Naive thymus-derived CD8-positive, alpha-beta T cell (primary cell): ENCODE measurements at places on chromosomes 2 and 18. TPM values are rescaled to one million over a fixed set of nuclear protein-coding genes. Genes with fewer than 3 reads are reported as not detected.

- peaks cover 5% of the 10 kb centered on the region for H3K36me3 ChIP-seq
- peak overlapping the region; percentile 89 for H3K4me3 ChIP-seq
- peaks cover 55% of the 10 kb centered on the region for H3K4me1 ChIP-seq
- DNase-seq: no peak
- H3K27ac ChIP-seq: no peak overlapping the region
These were observed 4.0 kb downstream of the FAM117B start for GRCh38 chr2:202638721-202639120.

DNA sequence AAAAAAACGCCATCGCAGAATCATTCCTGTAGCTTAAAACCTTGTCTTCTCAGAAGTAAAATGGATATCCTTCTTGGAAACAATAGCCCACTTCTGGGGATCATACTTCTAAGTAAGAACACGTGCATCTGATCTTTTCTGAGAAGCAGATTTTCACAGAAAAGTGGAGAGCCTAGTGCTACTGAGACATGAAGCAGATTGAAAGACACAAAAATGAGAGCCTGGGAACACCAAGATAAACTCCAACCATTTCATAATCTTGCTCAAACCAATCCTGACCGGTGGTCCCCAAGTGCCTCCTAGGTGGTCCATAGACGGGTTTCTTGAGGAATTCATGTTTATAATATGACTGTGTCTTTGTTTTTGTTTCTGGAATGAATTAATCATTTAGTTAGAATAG is 191.2 kb downstream of the IRS1 start:
- H3K27me3 ChIP-seq: peaks cover 37% of the 10 kb centered on the region
- no peak for DNase-seq
- H3K4me1 ChIP-seq: no peaks in the 10 kb centered on the region
- no peak overlapping the region for H3K27ac ChIP-seq
- H3K36me3 ChIP-seq: no peaks in the 10 kb centered on the region

GRCh38 chr2:134470561-134471168 is 216.8 kb downstream of the MGAT5 start:
- H3K27me3 ChIP-seq: no peaks in the 10 kb centered on the region
- no peak overlapping the region for H3K4me3 ChIP-seq
- H3K4me1 ChIP-seq: no peaks in the 10 kb centered on the region
- no peak for DNase-seq
- H3K36me3 ChIP-seq: no peaks in the 10 kb centered on the region
- no peak overlapping the region for H3K27ac ChIP-seq

DNA sequence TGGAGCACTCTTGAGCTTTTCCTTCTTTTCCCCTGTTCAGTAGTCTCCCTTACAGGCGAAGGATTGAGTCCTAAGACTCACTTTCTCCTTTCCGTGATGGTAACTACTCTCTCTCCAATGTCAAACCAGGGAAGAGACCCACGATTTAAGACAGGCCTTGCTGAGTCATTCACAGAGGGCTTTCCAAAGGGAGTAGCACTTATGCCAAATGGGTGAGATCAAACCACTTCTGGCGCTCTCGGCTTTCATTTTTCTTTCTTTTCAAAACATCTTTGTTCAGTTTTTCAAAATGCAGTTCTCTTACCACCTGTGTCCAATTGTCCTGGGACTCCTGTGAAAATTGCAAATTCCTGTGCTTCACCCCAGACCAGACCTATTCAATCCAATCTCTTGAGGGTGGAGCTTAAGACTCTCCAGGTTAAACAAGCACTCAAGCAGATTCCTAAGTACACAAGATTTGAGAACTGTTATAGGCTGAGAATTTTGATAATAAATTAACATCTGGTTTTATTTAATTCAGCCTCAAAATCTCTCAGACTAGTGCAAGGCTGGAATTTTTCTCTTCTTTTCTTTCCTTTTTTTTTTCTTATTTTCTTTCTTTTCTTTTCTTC is 14.4 kb upstream of the MRPL19 start:
- no peaks in the 10 kb centered on the region for H3K36me3 ChIP-seq
- H3K4me3 ChIP-seq: no peak overlapping the region
- H3K27me3 ChIP-seq: peaks cover 25% of the 10 kb centered on the region
- no peak overlapping the region for H3K27ac ChIP-seq
- no peak for DNase-seq

- no peak for DNase-seq
- H3K27me3 ChIP-seq: no peaks in the 10 kb centered on the region
- H3K4me3 ChIP-seq: peak overlapping the region; percentile 92
- H3K4me1 ChIP-seq: peaks cover 60% of the 10 kb centered on the region
- H3K36me3 ChIP-seq: peaks cover 3% of the 10 kb centered on the region
These were observed 993 bp downstream of the COX7A2L start for GRCh38 chr2:42359965-42360483.

DNA sequence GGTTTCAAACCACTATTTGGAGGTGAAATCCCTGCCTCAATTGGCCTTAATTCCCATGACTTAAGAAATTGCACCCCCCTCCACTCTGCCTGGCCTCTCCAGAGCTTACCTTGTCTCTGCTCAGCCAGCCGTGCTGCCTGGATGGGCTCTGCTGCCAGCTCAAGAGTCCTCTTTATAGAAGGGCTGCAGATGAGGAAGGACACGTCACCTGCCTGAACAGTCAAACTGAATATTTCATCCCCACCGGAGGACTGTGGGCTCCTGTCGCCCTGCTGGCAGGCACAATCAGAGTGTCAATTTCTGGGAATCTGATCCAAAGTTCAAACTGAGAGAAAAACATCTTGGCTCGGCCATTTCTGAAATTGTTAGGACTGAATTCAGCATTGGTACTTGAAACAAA is at the start of gene OTOS:
TSS of gene OTOS (minus strand) at position 148 of the 400 bp plus-strand sequence. CDS start 332 bp downstream, outside the sequence.
- DNase-seq: no peak
- H3K27me3 ChIP-seq: no peaks in the 10 kb centered on the region
- H3K4me1 ChIP-seq: peaks cover 7% of the 10 kb centered on the region
- no peak within 1 kb of the TSS for H3K27ac ChIP-seq
- no peak within 1 kb of the TSS for H3K4me3 ChIP-seq

DNA sequence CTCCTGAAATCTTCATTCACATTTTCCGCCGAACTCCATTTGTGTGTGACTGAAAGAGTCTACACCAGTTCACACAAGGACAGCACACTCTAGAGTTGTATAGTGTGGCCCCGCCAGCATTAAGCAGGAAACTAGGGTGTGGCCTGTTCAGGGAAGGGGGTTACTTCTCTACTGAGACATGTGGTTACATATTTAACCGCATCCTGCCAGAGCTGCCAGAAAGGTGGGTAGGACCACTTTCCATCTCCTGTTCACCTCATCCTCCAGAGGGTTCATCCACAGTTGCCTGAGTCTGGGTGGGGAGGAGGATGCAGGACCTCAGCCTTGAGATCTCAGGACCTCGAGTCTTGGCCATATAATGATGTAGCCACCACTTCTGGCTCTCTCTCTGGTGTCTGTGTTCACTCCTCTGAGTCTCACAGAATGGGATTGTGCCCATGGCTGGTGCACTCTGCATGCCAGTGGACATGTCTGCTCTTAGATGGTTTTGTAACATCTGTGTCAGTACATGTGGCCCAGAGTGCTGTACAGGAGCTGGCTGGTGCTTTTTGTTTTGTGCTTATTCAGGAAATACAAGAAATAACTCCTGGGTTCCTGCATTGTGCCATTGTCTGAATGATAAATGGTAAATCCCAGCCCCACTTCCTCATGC is 7.7 kb upstream of the SP140L start:
- H3K27ac ChIP-seq: peak overlapping the region; percentile 95
- H3K36me3 ChIP-seq: no peaks in the 10 kb centered on the region
- DNase-seq: peak; percentile 78
- H3K4me1 ChIP-seq: peaks cover 77% of the 10 kb centered on the region
- H3K4me3 ChIP-seq: peak overlapping the region; percentile 73

DNA sequence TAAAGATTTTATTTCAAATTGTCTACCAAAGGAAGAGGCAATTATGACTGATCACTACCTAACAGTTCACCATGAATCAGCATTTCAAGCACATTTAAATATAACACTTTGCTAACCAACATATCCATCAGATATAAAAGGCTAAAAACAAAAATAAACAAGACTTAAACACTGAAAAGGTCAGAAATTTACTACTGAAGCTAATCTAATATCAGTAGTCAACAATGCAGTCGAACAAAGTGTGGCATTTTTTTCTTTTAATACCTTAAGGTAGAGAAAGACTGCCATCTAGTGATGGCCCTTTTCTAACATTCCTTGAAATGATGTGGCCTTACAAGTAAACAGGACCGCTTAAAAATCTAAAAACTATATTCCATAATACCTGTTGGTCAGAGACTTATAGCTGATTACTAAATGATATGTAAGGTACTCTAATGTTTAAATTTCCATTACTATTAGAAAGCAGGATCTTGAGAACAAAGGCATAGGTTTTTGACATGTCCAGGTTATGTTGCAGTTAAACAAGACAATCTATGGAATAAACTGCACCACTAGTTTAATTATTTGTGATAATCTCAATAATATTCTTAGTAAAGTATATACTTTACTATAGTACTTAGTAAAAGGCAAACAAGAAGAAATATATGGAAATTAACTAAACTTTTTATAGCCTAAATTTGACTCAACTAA is 80.0 kb downstream of the EXOC6B start:
- H3K36me3 ChIP-seq: peaks cover 3% of the 10 kb centered on the region
- DNase-seq: no peak
- no peak overlapping the region for H3K27ac ChIP-seq
- no peaks in the 10 kb centered on the region for H3K27me3 ChIP-seq
- H3K4me1 ChIP-seq: no peaks in the 10 kb centered on the region

DNA sequence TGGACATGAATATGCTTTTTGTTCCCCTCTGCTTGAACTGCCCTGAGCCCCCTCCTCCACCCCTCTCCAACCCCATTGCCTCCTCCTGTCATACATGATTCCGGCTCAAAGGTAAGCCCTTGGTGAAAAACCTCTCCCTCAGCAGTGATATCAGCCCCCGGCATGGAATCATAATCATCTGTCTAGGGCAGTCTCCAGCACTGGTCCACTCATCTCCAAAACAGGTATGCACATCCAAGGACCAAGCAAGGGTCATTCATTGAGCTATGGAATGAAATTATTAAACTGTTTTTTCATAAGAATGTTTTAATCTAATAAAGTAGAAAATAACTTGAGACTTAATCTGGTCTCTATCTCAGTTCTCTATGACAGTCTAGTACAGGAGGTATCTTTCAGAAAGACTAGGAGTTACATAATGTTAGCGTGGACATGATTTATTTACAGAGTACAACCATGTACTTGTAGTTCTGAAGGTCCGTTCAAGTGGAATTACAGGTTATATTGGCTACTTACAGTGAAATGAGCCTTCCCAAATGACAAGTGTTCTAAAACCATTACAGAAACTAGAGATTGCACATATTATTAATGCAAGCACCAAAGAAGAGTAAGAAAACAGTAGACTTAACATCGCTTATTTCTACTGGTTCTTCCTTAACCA is 75.2 kb downstream of the ACVR1 start:
- H3K36me3 ChIP-seq: peaks cover 24% of the 10 kb centered on the region
- no peak overlapping the region for H3K27ac ChIP-seq
- DNase-seq: no peak
- H3K27me3 ChIP-seq: no peaks in the 10 kb centered on the region

GRCh38 chr18:30888344-30888743 is 154.2 kb downstream of the DSC3 start:
- no peak overlapping the region for H3K27ac ChIP-seq
- no peaks in the 10 kb centered on the region for H3K36me3 ChIP-seq
- H3K4me3 ChIP-seq: no peak overlapping the region

DNA sequence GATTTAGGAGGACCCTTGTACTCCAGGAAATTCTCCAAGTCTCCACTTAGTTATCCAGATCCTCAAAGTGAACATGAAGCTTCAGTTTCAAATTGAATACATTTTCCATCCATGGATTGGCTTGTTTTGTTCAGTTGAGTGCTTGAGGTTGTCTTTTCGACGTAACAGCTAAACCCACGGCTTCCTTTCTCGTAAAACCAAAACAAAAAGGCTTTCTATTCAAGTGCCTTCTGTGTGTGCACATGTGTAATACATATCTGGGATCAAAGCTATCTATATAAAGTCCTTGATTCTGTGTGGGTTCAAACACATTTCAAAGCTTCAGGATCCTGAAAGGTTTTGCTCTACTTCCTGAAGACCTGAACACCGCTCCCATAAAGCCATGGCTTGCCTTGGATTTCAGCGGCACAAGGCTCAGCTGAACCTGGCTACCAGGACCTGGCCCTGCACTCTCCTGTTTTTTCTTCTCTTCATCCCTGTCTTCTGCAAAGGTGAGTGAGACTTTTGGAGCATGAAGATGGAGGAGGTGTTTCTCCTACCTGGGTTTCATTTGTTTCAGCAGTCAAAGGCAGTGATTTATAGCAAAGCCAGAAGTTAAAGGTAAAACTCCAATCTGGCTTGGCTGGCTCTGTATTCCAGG is at the start of gene CTLA4:
TSS of gene CTLA4 (plus strand) at position 211 of the 640 bp plus-strand sequence. CDS start at position 383, 172 bp downstream.
- peak within 1 kb of the TSS; percentile 92 for H3K27ac ChIP-seq
- H3K36me3 ChIP-seq: no peaks in the 10 kb centered on the region
- no peaks in the 10 kb centered on the region for H3K27me3 ChIP-seq

DNA sequence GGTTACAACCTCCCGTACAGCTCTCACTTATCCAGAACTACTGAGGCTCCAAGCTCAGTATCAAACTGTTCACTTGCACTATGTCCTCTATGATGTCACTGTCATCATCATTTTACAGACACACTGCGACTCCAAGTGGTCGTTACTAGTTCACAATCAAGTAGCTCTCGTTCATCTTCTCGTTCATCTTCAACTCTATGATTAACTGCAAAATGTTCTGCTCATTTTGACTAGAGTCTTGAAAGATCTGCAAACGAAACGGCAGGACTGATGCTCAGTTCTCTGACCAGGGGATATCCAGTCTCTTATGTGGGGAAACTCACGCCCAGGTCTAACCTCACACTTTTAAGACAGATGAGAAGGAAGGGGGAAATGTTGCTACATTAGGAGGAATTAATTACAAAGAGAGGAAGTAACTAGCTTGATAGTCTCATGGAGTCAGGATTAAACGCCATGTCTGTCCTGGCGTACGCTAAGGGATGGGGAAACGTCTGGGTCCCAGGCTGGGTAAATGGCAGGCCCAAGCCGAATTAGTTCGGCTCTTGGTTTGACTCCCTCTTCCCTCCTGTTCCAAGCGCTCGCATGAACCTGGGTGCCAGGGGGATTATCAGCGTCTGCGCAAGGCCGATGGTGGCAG is 794 bp upstream of the CHCHD5 start:
- H3K27me3 ChIP-seq: no peaks in the 10 kb centered on the region
- peaks cover 54% of the 10 kb centered on the region for H3K4me1 ChIP-seq
- DNase-seq: peak; percentile 15
- peak overlapping the region; percentile 98 for H3K27ac ChIP-seq
- peaks cover 5% of the 10 kb centered on the region for H3K36me3 ChIP-seq

GRCh38 chr2:120840795-120841487 is 105.3 kb downstream of the GLI2 start:
- no peaks in the 10 kb centered on the region for H3K36me3 ChIP-seq
- no peak overlapping the region for H3K27ac ChIP-seq
- H3K4me3 ChIP-seq: no peak overlapping the region
- H3K4me1 ChIP-seq: no peaks in the 10 kb centered on the region
- DNase-seq: no peak

GRCh38 chr2:149075105-149075504 is 36.6 kb downstream of the LYPD6B start:
- H3K27me3 ChIP-seq: peaks cover 28% of the 10 kb centered on the region
- H3K36me3 ChIP-seq: no peaks in the 10 kb centered on the region
- no peaks in the 10 kb centered on the region for H3K4me1 ChIP-seq
- H3K4me3 ChIP-seq: no peak overlapping the region

The FAM110C gene
- total RNA-seq: 0.91 TPM

The FKBP1B gene
- total RNA-seq: 0.39 TPM

The DYNAP gene
- not detected for total RNA-seq

The PLB1 gene
- total RNA-seq: 0.34 TPM

The ARMC9 gene
- total RNA-seq: 1.7 TPM
